ENCODE measurements at places on chromosomes 16 and 17. TPM values are rescaled to one million over a fixed set of nuclear protein-coding genes. Genes with fewer than 3 reads are reported as not detected.

- H3K27me3 ChIP-seq: no peaks in the 10 kb centered on the region
- peak; percentile 95 for DNase-seq
- H3K4me1 ChIP-seq: peaks cover 22% of the 10 kb centered on the region
- peak overlapping the region; percentile 96 for H3K27ac ChIP-seq
Measured at GRCh38 chr17:41666237-41666641, 22.4 kb upstream of the EIF1 start.

- no peaks in the 10 kb centered on the region for H3K4me1 ChIP-seq
- H3K36me3 ChIP-seq: peaks cover 79% of the 10 kb centered on the region
- no peak overlapping the region for H3K27ac ChIP-seq
- no peak for DNase-seq
- no peak overlapping the region for H3K4me3 ChIP-seq
Measured at GRCh38 chr17:45398800-45399199, 33.9 kb downstream of the ARHGAP27 start.

DNA sequence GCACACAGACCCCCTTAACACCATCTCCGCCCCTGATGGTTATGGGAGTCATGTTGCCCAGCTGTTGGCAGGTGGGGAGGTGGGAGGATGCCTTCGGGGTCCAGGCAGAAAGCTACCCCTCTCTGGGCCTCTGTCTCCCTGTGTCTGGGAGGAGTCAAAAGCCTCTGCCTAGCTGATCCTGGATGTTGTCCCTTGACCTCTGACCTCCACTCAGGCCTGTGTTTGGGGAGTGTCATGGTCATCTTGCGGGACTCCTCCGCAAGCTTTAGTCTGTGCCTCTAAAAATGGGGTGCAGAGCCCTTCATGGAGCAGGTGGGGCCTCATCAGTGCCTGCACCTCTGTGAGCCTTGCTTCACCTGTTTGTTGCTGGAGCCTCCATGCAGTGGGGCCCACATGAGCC is 3.8 kb downstream of the LLGL1 start:
- H3K27me3 ChIP-seq: no peaks in the 10 kb centered on the region
- H3K36me3 ChIP-seq: peaks cover 7% of the 10 kb centered on the region
- no peak overlapping the region for H3K27ac ChIP-seq
- DNase-seq: no peak
- H3K4me1 ChIP-seq: peaks cover 28% of the 10 kb centered on the region

GRCh38 chr17:29867643-29868181 is 62.3 kb downstream of the SSH2 start:
- no peak overlapping the region for H3K27ac ChIP-seq
- no peak for DNase-seq

DNA sequence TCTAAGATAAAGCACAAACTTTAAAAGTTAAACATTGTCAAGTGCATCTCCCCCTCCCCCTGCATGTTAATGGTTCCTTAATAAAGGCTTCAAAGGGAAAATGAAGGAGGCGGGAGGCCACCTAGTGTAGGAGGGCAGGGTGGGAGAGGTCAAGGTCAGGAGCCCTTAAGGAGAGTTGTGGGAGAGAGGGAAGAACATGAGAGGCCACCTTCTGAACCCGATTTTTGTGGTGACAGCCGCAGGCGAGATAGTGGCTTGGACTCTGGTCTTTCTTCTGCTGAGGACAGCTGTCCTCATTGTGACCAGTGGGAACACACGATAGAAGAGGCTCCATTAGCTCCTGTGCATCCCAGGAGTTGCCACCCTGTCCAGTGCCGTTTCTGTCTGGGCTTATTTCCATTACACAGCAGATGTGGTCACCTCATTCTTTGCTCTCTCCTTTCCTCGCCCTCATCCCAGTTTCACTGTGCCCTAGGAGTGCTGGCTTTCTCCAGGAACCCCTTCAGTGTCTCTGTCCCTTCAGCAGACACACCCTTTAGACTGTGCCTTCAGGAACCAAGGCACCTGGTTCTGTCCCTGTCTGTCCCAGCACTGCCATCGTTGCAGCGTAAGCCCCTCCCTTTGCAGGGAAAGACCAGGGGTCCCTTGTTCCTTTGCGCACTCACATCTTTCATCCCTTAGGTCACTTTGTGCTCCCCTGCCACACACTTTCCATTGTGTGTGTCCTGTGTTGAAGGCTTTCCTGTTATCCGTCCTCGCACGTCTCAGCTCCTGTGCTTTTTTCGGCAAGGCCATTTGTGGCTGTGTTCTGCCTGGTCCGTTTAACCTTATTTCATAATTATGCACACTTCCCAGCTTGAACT is 7.5 kb downstream of the SEC14L1 start:
- H3K27ac ChIP-seq: no peak overlapping the region
- no peak overlapping the region for H3K4me3 ChIP-seq
- H3K27me3 ChIP-seq: no peaks in the 10 kb centered on the region
- no peak for DNase-seq
- peaks cover 26% of the 10 kb centered on the region for H3K4me1 ChIP-seq

GRCh38 chr16:5633845-5634440 is 536.3 kb upstream of the EEF2KMT start:
- no peak overlapping the region for H3K4me3 ChIP-seq
- no peaks in the 10 kb centered on the region for H3K36me3 ChIP-seq
- H3K27me3 ChIP-seq: no peaks in the 10 kb centered on the region

DNA sequence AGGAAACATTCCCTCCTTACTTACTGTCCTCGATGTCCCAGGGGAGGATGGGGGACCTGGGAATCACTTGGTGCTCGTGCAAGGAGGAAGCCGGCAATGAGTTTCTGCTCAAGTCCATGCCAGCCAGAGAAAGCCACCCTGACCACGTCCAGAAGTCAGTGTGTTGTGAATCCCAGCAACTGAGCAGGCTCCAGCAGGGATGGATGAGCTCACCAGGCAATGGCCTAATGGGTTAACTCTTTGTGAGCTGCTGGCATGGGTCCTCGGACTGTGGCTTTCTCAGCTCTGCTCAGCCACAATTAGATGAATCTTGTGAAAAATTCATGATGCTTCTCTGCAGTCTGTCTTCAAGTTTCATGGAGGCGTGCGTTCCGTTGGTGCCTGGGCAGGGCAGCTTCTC is at the start of gene PIRT:
TSS of gene PIRT (minus strand) at position 167 of the 400 bp plus-strand sequence. CDS start 12,442 bp downstream, outside the sequence.
- H3K27ac ChIP-seq: no peak within 1 kb of the TSS
- H3K4me3 ChIP-seq: no peak within 1 kb of the TSS
- no peaks in the 10 kb centered on the region for H3K27me3 ChIP-seq
- no peaks in the 10 kb centered on the region for H3K36me3 ChIP-seq
- no peak for DNase-seq

GRCh38 chr17:8436169-8436843 is 622 bp downstream of the NDEL1 start:
- H3K36me3 ChIP-seq: peaks cover 5% of the 10 kb centered on the region
- H3K27me3 ChIP-seq: no peaks in the 10 kb centered on the region
- peak; percentile 74 for DNase-seq

GRCh38 chr17:40986920-40987319 is 2.8 kb upstream of the KRT40 start:
- no peaks in the 10 kb centered on the region for H3K27me3 ChIP-seq
- H3K4me1 ChIP-seq: no peaks in the 10 kb centered on the region
- H3K36me3 ChIP-seq: no peaks in the 10 kb centered on the region

- no peaks in the 10 kb centered on the region for H3K36me3 ChIP-seq
- no peak overlapping the region for H3K4me3 ChIP-seq
- no peaks in the 10 kb centered on the region for H3K27me3 ChIP-seq
- DNase-seq: no peak
Measured at GRCh38 chr16:22016927-22017326, 9.0 kb downstream of the MOSMO start.

GRCh38 chr17:57586196-57586740 is 158.8 kb downstream of the CCDC182 start:
- no peak overlapping the region for H3K4me3 ChIP-seq
- DNase-seq: no peak
- no peaks in the 10 kb centered on the region for H3K27me3 ChIP-seq
- peaks cover 4% of the 10 kb centered on the region for H3K36me3 ChIP-seq

GRCh38 chr16:20811889-20812439 is 5.6 kb downstream of the REXO5 start:
- H3K27me3 ChIP-seq: no peaks in the 10 kb centered on the region
- peaks cover 10% of the 10 kb centered on the region for H3K4me1 ChIP-seq
- no peaks in the 10 kb centered on the region for H3K36me3 ChIP-seq

GRCh38 chr17:82667668-82668000 is 19.4 kb upstream of the WDR45B start:
- H3K4me1 ChIP-seq: no peaks in the 10 kb centered on the region
- no peak overlapping the region for H3K27ac ChIP-seq
- H3K27me3 ChIP-seq: no peaks in the 10 kb centered on the region
- H3K4me3 ChIP-seq: no peak overlapping the region

GRCh38 chr17:9408381-9408780 is 167.2 kb downstream of the STX8 start:
- no peaks in the 10 kb centered on the region for H3K27me3 ChIP-seq
- no peak for DNase-seq
- H3K4me1 ChIP-seq: no peaks in the 10 kb centered on the region
- no peaks in the 10 kb centered on the region for H3K36me3 ChIP-seq

- no peak overlapping the region for H3K27ac ChIP-seq
- no peaks in the 10 kb centered on the region for H3K27me3 ChIP-seq
- H3K4me3 ChIP-seq: no peak overlapping the region
- no peaks in the 10 kb centered on the region for H3K36me3 ChIP-seq
- DNase-seq: no peak
- H3K4me1 ChIP-seq: peaks cover 26% of the 10 kb centered on the region
Measured at GRCh38 chr17:17843096-17843495, 6.3 kb upstream of the SREBF1 start.

DNA sequence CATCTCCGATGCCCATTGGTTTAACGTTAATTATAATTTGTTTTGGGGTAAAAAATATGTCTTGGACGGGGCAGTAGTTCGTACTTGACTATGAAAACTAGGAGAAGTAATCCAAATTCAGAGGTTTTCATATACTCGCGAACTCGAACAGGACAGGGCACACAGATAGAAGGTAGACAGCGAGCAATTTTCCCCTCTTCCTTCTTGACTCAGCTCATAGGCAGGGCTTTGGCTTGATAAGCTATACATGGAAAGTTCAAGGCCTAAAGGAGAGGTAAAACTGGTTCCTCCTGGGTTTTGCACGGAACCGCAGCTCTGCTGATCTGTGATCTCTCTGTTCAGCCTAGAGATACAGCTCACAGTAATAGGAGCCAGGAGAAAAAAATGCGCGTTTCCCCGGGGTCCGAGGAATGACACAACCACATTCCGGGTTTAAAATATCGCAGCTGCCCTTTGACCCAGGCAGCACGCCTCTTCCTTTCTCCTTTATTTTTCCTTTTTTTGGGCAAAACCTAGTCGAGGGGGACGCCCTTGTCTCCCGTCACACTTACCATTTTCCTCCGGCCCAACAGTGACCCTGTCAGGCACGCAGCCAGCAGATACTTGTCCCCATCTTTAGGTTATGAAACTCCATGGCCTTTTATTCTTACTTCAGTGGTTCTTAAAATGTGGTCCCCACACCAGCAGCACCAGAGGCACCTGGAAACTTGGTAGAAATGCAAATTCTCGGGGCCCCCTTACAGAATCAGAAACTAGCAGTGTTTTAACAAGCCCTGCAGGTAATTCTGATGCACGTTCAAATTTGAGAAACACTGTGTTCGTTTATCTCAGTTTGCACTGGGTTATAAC is 1.7 kb upstream of the LASP1 start:
- peak overlapping the region; percentile 88 for H3K27ac ChIP-seq
- peak overlapping the region; percentile 66 for H3K4me3 ChIP-seq
- no peaks in the 10 kb centered on the region for H3K27me3 ChIP-seq
- peaks cover 6% of the 10 kb centered on the region for H3K36me3 ChIP-seq
- peaks cover 37% of the 10 kb centered on the region for H3K4me1 ChIP-seq

DNA sequence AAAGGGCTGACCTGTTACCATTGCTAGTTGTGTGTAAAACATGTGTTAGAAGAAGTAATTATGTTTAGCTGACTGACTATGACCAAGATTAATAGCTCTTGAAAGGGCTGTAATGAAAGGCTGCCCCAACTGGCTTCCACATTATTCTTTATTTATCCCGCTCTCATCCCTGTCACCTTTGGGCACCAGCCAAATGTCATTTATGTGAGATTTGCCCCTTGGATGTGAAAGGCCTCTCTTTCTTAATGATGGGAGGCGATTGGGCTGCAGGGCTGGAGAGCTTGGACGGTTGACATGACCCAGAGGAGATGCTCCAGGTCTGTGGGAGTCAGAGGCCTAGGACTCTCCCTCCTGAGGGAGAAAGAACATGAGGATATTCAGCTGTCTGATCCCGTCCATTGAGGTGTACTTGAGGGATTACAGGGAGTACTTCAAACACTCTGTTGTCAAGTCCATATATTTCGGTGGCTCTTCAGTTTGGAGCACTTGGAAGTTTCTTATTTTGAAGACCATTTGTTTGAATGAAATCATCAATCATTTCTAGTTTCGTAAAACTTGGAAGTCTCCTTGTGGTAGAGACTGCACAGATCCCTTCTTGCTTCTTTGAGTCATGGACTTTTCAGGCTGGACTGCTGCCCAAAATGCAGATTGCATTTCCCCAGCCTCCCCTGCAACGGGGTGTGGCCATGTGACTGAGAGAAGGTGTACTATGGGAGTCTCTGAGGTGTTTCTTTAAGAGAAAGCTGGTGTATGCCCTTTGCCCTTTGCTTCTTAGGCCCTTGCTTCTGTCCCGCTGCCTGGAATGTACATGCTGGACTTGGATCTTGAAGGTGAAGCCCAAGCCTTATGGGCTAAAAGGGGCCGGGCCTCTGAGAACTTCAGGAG is 51.3 kb downstream of the FTO start:
- DNase-seq: no peak
- no peak overlapping the region for H3K4me3 ChIP-seq
- no peaks in the 10 kb centered on the region for H3K27me3 ChIP-seq
- no peaks in the 10 kb centered on the region for H3K36me3 ChIP-seq
- no peak overlapping the region for H3K27ac ChIP-seq

The DNAAF8 gene
- 0.64 TPM for total RNA-seq

The GNG13 gene
- total RNA-seq: not detected

The ICAM2 gene
- total RNA-seq: 158 TPM

The PRSS36 gene
- total RNA-seq: 0.33 TPM

The ELMO3 gene
- total RNA-seq: 10.6 TPM

The RILP gene
- 2.0 TPM for total RNA-seq

The UNKL gene
- 110 TPM for total RNA-seq

The HS3ST3B1 gene
- total RNA-seq: 38.8 TPM

The OR2C1 gene
- not detected for total RNA-seq
